ENCODE measurements at places on chromosomes 7 and 10. TPM values are rescaled to one million over a fixed set of nuclear protein-coding genes. Genes with fewer than 3 reads are reported as not detected.
A peak's percentile ranks its signal among the peaks of the same experiment; 100 is the strongest.

Gene ELOVL3
- not detected for polyA plus RNA-seq

DNA sequence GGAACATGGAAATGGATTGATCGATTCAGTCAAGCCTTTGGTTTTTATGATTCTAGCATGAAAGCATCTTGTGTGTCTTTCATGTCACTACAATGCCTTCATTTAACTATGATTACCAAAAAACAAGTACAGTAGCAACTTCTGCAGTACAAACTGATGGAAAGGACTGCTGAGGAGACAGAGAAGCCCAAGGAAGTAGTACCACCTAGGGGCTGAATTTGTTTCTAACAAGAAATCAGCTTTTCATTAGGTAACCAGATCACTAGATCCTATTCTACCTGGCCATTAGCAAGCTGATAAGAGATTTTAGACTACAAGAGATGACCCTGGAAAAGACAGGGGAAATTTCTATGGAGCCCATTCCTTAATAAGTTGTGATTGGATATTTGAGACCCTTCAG is 3.2 kb upstream of the IFIT1 start:
- H3K4me1 ChIP-seq = peaks cover 35% of the 10 kb centered on the region
- no peaks in the 10 kb centered on the region for H3K36me3 ChIP-seq
- no peaks in the 10 kb centered on the region for H3K27me3 ChIP-seq
- H3K4me3 ChIP-seq = no peak overlapping the region

- DNase-seq = no peak
- H3K27me3 ChIP-seq = no peaks in the 10 kb centered on the region
- no peaks in the 10 kb centered on the region for H3K36me3 ChIP-seq
- H3K4me1 ChIP-seq = no peaks in the 10 kb centered on the region
- H3K27ac ChIP-seq = no peak overlapping the region
These were observed 76.4 kb upstream of the CCNY start for GRCh38 chr10:35259769-35260397.

Gene CDH23
- polyA plus RNA-seq = 2.1 TPM

Gene SPDYE11
- not detected for polyA plus RNA-seq

Gene TCERG1L
- polyA plus RNA-seq = 0.10 TPM

DNA sequence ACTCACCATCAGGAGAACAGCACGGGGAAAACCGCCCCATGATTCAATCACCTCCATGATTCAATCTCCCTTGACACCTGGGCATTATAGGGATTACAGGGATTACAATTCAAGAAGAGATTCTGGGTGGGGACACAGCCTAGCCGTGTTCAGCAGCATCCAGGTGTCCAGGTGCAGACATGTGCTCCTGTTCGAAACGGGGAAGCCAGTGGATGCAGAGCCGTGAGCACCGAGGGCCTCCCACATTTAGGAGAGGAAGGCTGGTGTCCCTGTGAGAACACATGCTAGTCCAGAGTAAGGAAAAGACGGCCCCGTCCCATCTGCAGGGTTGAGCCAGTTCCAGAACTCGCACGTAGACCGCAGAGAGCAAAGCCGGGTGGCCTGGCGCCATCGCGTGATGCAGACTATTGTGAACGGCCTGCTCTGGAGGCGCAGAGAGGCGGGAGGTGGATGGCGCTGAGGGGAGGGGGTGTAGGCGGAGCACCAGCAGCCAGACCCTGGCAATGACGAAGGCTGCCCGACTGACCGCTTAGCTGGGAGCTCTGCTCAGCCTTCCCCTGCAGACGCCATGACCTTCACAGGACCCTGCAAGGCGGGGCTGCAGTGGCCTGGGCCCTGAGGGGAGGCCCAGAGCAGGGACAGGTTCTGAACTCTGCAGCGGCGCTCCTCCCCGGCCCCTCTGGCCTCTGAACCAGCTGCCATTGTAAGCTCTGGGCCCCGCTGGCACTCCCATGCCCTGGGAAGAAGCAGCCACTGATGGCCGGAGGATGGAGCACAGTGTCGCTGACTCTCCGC is 141.6 kb upstream of the TCERG1L start:
- DNase-seq = no peak
- no peak overlapping the region for H3K27ac ChIP-seq
- peaks cover 6% of the 10 kb centered on the region for H3K4me1 ChIP-seq
- H3K36me3 ChIP-seq = no peaks in the 10 kb centered on the region
- H3K4me3 ChIP-seq = peak overlapping the region; percentile 35

DNA sequence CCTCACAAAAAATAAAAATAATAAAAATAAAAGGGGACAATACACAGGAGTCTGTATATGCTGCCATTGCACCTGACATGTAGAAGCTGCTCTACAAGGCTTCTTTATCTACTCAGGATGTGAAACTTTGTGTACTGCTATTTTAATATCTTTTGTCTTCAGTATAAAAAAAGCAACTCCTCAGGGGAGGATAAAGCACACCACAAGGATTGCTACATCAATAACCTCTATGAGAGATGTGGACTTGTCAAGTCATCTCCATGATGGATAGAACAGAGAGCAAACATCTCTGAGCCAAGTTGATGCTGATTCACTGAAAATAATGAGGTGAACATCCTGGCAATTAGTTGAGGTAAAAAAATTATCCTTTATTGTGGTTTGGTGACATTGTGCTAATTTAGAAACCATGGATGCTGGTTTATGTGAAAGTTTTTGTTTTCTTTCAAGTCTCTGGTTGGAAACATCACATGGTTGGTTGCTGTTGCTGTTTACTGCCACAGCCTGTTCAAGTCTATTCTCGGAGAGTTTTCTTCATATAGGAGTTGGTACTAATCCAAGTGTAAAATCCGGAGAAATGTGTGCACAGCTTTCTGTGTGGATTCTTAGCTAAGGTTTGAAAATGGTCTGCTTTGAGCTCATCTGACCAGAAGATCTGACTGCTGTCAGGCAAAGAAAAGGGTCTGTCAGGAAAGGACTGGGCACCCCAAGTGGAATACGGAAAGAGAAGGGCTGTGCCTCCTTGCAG is 1.5 kb upstream of the HECW1 start:
- DNase-seq = no peak
- peaks cover 25% of the 10 kb centered on the region for H3K4me1 ChIP-seq
- no peaks in the 10 kb centered on the region for H3K36me3 ChIP-seq
- peaks cover 70% of the 10 kb centered on the region for H3K27me3 ChIP-seq
- no peak overlapping the region for H3K4me3 ChIP-seq
- H3K27ac ChIP-seq = no peak overlapping the region

DNA sequence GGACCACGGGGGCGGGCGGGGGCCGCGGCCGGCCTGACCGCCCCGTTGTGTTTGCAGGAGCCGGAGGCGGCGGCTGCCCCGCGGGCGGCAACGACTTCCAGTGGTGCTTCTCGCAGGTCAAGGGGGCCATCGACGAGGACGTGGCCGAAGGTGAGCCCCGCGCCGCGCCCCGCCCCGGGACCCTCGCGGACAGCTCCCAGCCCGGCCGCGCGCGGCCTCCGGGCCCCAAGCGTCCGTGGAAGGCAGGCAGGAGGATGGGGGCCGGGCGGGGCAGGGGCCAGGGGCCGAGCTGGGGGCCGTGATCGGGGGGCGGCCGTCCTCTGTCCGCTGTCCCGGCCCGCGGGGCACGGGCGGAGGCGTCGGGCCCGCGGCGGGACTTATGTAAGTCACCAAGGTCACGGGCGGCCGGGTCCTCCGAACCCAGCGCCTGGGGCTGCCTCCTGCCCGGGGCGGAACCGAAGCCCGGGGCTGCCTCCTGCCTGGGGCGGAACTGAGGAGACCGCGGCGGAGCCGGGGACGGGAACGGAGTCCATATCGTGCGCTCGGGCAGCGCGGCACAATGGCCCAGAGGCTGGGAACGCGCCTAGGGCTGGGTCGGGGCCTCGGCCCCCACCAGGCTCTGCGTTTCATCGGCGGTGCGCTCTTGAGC is 497 bp downstream of the PPP2R2D start:
- peak; percentile 71 for DNase-seq
- H3K4me1 ChIP-seq = peaks cover 54% of the 10 kb centered on the region
- peak overlapping the region; percentile 91 for H3K27ac ChIP-seq

- DNase-seq = no peak
- H3K27me3 ChIP-seq = no peaks in the 10 kb centered on the region
- peaks cover 7% of the 10 kb centered on the region for H3K36me3 ChIP-seq
- peak overlapping the region; percentile 72 for H3K27ac ChIP-seq
- peaks cover 7% of the 10 kb centered on the region for H3K4me1 ChIP-seq
- no peak overlapping the region for H3K4me3 ChIP-seq
These were observed 63.8 kb downstream of the MKI67 start for GRCh38 chr10:128062331-128062880.

DNA sequence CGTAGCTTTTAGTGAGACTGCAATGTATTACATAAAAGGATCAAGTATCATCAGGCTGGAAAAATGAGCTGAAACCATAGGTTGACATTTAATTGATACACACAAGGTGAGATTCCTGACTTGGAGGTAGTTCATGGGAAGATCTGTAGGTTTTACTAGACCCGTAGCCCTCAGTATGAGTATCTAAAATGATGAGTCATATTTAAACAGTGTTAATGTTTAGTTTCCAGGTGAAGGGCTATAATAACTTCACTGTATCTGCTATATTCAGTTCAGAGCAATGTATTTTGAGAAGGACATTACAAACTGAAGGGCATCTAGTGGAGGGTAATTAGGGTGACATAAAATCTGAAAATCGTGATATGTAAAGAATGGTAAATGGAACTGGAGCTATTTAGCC is 35.0 kb downstream of the ENTPD1 start:
- H3K27ac ChIP-seq = peak overlapping the region; percentile 0
- no peaks in the 10 kb centered on the region for H3K36me3 ChIP-seq
- H3K27me3 ChIP-seq = no peaks in the 10 kb centered on the region
- H3K4me1 ChIP-seq = peaks cover 15% of the 10 kb centered on the region
- no peak for DNase-seq

DNA sequence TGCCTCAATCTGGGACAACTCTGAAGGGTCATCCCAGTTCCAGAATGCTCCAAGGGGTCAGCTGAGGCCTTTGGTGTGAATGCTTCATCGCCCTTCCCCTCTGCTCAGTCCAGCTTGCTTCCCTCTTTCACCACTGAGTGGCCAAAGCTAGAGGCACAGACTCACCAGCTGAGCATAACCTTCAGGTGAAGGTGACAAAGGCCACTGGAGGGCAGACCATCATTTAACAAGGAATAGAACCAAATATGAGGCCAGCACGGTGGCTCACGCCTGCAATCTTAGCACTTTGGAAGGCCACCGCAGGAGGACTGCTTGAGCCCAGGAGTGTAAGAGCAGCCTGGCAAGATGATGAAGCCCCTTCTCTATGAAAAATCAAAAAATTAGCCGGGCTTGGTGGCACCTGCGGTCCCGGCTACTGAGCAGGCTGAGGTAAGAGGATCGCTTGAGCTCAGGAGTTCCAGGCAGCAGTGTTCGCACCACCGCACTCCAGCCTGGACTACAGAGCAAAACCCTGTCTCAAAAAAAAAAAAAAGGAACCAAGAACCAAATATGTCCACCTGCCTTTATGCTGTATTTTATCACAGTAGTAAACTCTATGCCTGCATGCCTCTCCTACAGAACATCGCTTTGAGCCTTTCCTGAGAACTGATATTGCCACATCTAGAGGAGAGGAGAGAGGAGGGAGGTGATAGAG is 13.4 kb downstream of the PRKAG2 start:
- peaks cover 8% of the 10 kb centered on the region for H3K4me1 ChIP-seq
- no peak overlapping the region for H3K4me3 ChIP-seq
- DNase-seq = no peak
- H3K27me3 ChIP-seq = no peaks in the 10 kb centered on the region
- H3K36me3 ChIP-seq = no peaks in the 10 kb centered on the region
- no peak overlapping the region for H3K27ac ChIP-seq

Gene RADIL
- 2.3 TPM for polyA plus RNA-seq

Gene STAG3
- 32.6 TPM for polyA plus RNA-seq

- H3K36me3 ChIP-seq = no peaks in the 10 kb centered on the region
- no peaks in the 10 kb centered on the region for H3K27me3 ChIP-seq
- H3K4me3 ChIP-seq = no peak overlapping the region
- no peak overlapping the region for H3K27ac ChIP-seq
- H3K4me1 ChIP-seq = no peaks in the 10 kb centered on the region
These were observed 114.1 kb downstream of the ABCA13 start for GRCh38 chr7:48285373-48285772.

DNA sequence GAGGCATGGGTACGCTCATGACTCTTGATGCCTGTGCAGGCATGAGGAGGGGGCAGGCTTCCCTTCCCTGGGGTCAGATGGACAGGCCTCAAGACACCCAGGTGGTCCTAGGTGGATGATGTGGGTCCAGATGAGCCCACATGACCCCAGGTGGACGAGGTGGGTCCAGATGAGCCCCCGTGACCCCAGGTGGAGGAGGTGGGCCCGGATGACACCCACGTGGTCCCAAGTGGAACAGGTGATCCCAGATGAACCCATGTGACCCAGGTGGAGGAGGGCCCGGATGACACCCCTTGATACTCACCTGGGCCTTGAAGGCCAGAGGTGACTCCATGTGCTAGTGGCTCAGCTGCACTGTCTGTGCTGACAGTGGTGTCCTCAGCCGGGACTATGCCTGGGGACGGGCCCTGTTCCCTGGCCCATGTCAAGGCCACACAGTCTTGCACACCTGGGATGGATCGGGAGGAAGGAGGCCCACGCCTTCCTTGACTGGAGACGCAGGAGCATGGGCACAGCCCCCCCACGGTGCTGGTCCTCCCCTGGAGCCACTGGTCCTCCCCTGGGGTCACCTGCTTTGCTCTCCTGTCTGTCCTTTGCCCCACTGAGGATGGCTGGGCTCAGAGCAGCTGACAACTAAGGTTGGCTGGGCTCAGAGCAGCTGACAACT is 3.2 kb downstream of the PRAP1 start:
- no peak overlapping the region for H3K4me3 ChIP-seq
- no peaks in the 10 kb centered on the region for H3K4me1 ChIP-seq
- no peaks in the 10 kb centered on the region for H3K36me3 ChIP-seq
- H3K27me3 ChIP-seq = peaks cover 75% of the 10 kb centered on the region
- peak; percentile 54 for DNase-seq

GRCh38 chr10:99845837-99846382 is 63.5 kb downstream of the ABCC2 start:
- DNase-seq = peak; percentile 91
- H3K27me3 ChIP-seq = no peaks in the 10 kb centered on the region
- H3K27ac ChIP-seq = no peak overlapping the region

Gene CCDC146
- polyA plus RNA-seq = 6.6 TPM

Gene DKK1
- 0.73 TPM for polyA plus RNA-seq

Gene TMEM139
- polyA plus RNA-seq = 54.8 TPM

Gene TAS2R3
- polyA plus RNA-seq = not detected

Gene OR2A7
- 8.6 TPM for polyA plus RNA-seq

- no peaks in the 10 kb centered on the region for H3K27me3 ChIP-seq
- DNase-seq = no peak
- peak overlapping the region; percentile 71 for H3K4me3 ChIP-seq
These were observed 1.6 kb downstream of the FAM171A1 start for GRCh38 chr10:15369256-15370211.

DNA sequence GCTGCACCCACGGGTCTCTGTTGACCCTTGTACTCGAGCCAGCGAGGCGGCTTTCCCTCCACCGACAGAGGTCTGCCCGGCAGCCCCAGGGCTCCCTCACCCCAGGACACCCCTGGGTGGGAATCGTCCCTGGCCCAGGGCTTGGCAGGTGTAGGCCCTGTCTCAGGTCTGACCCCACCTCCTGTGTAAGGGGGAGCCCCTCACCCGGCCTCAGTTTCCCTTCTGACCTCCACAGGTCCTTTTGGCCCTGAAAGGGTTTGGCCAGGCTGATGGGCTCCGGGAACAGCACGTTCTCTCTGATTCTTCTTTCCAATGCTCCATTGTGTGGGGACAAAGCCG is 25.0 kb upstream of the ELFN1 start:
- no peak for DNase-seq
- H3K27ac ChIP-seq = no peak overlapping the region
- H3K4me3 ChIP-seq = no peak overlapping the region
